AG08396 (cell line): ENCODE measurements at places on chromosomes 11 and 22.

DNA sequence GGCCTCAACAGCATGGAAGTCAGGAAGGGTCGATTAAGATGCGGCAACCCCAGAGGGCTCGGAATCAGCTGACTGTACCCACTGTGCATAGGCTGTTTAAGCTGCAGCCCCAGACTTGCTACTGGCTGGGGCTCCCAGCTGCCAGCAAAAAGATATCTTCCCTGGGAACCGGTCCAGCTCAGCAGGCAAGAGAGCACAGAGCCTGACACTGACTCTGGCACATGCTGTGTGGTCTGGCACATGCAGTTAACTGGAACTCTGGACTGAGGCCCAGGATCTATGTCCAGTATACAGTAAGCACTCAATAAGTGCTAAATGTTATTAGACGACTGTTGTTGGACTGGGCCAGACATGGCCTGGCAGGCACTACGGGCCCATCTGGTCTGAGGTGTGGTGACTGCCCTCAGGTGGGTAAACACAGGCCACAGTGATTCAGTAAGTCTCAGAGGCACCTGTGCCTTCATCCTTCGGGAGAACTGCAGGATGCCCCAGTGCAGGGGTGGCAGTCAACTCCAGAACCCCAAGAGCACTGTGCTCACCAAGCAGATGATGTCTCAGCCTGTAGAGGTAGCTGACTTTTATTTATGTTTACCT, 87.6 kb downstream of the LARGE1 start:
- no peak for DNase-seq

GRCh38 chr11:9853929-9854552, 190.2 kb downstream of the SWAP70 start:
- no peak for DNase-seq

GRCh38 chr11:63380130-63380529, 10.5 kb downstream of the SLC22A9 start:
- no peak for DNase-seq

- no peak for DNase-seq
These were observed 53.1 kb downstream of the CELSR1 start for GRCh38 chr22:46484156-46484860.

DNA sequence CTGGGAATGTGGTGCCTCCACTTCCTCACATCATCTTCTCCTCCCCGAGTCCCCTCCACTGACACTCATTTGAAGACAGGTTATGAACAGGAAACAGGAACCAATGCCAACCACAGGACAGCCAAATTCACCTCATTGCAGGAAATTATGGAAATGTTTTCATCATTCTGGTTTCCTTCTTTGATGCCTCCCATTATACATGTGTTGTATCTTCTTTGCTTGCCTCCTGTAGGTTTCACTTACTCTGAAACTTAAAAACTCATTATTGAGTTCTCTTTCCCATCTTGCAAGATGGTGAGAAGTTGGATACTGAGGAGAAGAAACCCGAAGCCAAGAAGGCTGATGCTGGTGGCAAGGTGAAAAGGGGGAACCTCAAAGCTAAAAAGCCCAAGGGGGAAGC, 108.5 kb downstream of the PHF21B start:
- DNase-seq = no peak

- DNase-seq = peak; percentile 27
These were observed 1.1 kb upstream of the PITPNB start for GRCh38 chr22:27919942-27920755.
